ENCODE measurements at places on chromosomes 12 and 14. TPM values are rescaled to one million over a fixed set of nuclear protein-coding genes. Genes with fewer than 3 reads are reported as not detected.

SLC38A4 gene
- 1.2 TPM for polyA plus RNA-seq

MSI1 gene
- polyA plus RNA-seq: 2.1 TPM

CKAP4 gene
- polyA plus RNA-seq: 24.8 TPM

EID3 gene
- polyA plus RNA-seq: 1.5 TPM

KLC1 gene
- polyA plus RNA-seq: 112 TPM

HSPB8 gene
- polyA plus RNA-seq: 567 TPM

SPTLC2 gene
- polyA plus RNA-seq: 4.8 TPM

- no peak for DNase-seq
Measured at GRCh38 chr12:53200458-53201176, 6.4 kb downstream of the ITGB7 start.

DNA sequence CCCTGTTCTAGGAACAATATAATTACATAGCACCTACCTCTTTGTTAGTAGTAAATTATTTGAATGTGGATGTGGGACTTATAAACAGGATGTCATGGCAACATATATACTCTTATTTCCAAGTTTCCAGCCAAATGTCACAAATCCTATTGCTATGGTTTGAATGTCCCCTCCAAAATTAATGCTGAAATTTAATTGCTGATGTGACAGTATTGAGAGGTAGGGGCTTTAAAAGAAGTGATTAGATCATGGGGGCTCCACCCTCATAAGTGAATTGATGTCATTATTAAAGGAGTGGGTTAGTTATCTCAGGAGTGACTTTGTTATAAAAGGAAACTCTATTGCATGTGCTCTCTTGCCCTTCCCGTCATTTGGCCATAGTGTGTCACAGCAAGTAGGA is 164.2 kb upstream of the ATF7IP start:
- DNase-seq: no peak

DNA sequence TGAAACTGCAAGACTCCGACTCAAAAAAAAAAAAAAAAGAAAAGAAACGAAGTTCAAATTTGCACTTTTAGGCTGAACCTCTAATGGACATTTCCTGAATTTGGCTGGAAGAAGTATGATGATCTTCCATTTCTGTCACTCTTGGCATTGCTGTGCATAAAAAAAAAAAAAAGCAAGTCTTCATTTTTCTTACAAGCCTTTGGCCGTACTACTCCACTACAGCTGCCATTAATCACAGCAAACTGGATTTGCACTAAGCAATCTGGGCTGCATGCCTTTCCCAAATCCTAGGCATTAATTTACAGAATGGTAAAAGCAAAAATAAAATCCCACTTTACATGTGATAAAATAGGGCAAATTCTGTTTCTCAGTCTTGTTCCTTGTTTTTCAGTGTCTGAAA is 7.1 kb downstream of the CSRP2 start:
- DNase-seq: no peak

DNA sequence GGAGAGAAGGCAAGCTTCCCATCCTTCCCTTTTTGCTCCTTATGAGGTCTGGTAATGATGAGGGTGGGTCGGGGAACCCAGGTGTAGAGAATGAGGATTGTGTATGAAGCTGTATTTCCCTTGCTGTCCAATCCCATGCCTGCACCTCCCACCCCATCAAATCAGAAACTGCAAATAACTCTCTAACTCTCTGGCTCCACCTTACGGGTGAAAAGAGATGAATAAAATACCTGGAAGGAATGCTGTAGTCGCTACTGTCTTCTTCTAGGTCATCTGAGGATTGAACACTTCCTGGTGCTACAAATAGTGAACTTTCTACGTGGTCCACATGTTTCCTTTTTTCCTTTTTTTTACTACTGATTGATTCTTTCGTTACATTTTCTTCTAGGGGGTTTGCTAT is 38.9 kb upstream of the DICER1 start:
- no peak for DNase-seq
